ENCODE measurements at places on chromosomes 1 and 21.

GRCh38 chr1:158013840-158014730 lies 20.6 kb downstream of the KIRREL1 start:
- DNase-seq: no peak

DNA sequence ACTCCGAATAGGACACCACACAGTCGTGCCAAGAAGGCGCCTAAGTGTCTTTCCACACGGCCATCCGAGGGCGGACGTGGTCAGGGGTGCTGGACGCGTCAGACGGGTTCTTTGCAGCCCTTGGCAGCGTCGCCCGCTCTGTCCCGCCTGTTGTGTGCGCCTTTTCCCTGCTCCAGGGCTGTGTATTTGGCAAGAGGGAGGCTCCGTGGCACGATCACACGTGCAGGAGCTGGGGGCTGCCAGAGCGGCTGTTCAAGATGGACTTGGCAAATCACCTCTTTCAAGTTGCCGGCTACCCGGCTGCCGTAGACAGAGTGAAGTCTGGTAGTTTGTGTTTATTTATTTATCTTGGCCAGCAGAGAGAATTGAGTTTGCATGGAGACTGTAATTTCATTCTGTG lies 31.9 kb downstream of the PRKCZ start:
- DNase-seq: no peak

DNA sequence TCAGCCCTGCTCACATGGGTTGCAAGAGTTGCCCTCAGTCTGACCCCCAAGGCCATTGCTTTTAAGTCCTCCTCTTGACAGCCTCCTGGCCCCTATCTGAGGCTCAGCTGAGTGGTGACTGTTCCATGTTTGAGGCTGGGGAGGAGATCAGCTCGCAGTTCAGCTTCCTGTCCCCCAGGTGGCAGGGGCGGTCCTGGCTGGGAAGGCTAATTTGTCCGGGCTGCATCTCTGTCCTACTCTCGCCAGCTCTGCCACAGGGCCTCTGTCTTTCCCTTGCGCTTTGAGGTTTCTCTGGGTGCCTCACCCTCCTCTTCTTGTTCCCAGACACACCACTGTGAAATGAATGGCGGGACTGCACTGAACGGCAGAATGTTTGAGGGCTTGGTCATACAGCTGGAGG lies 157.3 kb downstream of the KCNJ6 start:
- DNase-seq: no peak

GRCh38 chr1:166197597-166197996 lies 30.8 kb upstream of the FAM78B start:
- no peak for DNase-seq

DNA sequence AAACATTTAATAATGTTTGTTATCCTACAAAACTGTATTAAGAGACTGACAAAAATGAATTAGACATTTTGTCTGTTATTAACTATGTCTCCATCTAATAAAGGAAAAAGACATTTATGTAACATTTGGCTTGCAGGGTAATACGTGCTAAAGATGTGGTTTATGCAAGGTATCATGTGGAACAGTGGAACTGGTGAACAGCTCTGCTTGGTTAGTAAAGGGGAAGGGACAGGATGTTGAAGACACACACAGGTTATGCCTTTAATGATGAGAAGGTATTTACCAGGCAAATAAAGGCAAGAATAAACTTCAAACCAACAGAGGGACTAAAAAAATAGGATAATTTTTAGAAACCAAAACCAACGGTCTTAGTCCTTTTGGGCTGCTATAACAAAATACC lies 93.1 kb downstream of the UCHL5 start:
- DNase-seq: no peak

- no peak for DNase-seq
Observed at GRCh38 chr1:198637916-198638437, 863 bp upstream of the PTPRC start.

DNA sequence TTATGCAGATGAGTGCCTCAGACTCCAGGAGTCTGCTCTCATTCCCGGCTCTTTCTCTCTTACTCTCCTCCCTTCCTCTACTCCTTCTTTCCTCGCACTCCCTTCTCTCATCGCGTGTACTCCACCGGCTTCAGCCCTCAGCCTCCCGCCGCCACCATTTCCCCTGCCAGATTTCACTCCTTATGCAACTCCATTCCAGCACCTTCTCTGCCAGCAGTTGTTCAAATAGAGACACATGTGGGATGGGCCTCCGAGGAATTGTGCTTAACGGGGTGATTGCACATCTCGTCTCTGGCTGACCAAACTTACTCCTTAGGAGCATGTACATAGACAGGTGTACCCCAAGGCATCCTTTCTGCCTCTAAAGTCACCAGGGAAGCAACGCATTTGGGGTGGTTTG lies 2.1 kb downstream of the CNTN2 start:
- no peak for DNase-seq

DNA sequence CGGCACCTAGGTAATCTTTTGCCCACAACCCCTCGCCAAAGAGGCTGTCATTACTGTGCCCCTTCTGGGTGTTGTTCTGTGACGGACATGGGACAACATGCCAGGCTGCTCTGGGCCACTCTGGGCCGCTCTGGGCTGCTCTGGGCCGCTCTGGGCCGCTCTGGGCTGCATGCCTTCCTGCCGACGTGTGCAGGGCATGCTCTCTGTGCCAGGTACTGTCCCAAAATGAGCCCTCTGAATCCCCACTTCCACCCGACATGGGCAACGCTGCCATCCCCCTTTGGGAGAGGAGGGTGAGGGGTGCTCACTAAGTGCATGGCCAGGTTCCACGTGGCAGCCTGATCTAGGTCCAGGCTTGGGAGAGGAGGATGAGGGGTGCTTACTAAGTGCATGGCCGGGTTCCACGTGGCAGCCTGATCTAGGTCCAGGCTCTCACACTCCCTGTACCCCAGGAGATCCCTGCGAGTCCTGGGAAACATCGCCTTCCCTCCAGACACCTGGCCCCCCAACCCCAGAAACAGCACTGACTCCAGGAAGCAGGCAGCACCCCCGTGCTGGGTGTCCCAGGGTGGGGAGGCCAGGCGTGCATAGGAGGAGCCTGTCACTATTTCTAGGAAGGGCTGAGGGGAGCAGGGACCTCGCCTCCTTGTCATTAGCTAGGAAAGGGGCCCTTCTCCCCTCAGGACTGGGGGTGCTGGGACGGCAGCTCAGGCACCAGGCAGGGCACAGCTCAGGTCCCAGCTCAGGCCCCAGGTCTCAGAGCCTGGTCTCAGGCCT lies 16.5 kb downstream of the TTC34 start:
- no peak for DNase-seq

GRCh38 chr1:205934788-205935187 lies 8.5 kb downstream of the SLC26A9 start:
- DNase-seq: no peak

Measured in NCI-H2081 treated with DMSO at 0.1 percent for 48 hours (cell line).